Breast epithelium (tissue), 4 donors: ENCODE measurements at places on chromosomes 2 and 18. TPM values are rescaled to one million over a fixed set of nuclear protein-coding genes. Genes with fewer than 3 reads are reported as not detected.

DNA sequence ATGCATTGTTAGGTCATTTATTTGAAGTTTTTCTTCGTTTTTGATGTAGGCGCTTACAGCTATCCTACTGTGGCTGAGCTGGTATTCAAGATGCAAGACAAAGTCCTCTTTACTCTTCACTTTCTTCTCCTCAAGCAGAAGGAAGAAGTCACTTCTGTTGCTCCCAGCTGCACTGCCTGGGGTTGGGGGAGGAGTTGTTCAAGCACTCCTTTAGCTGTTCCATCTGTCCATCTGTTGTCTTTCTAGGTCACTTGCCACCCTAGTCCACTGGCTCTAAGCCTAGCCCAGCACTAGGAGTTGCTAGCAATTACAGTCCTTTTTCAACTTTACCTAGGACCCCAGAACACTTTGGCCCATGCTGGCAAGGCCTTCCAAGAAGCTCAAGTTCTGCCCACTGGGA lies 200.6 kb upstream of the RBMS1 start:
- no peak for DNase-seq
- H3K36me3 ChIP-seq: no peaks in the 10 kb centered on the region
- H3K4me3 ChIP-seq: no peak overlapping the region
- no peaks in the 10 kb centered on the region for H3K27me3 ChIP-seq

- no peak overlapping the region for H3K27ac ChIP-seq
- no peaks in the 10 kb centered on the region for H3K4me1 ChIP-seq
- DNase-seq: no peak
- no peaks in the 10 kb centered on the region for H3K36me3 ChIP-seq
These were observed 42.2 kb upstream of the RTN4 start for GRCh38 chr2:55092439-55092838.

DNA sequence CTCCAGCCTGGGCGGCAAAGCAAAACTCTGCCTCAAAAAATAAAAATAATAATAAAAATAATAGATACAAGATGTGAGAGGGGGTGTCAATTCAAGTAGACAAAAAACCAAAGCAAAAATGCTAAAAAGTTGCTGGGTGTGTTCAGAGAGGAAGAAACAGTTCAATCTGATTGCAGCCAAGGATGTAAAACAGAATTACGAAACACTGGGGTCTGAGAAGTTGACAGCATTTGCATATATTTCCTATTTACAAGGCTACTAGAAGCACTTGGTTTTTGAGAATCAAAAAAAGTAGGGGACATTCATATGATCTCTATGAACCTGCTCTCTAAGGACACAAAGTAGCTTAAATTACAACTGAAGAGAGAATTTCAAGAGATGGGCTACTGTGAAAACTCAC lies 7.6 kb downstream of the TRIP12 start:
- H3K4me1 ChIP-seq: no peaks in the 10 kb centered on the region
- no peaks in the 10 kb centered on the region for H3K36me3 ChIP-seq
- H3K4me3 ChIP-seq: no peak overlapping the region
- DNase-seq: no peak
- H3K27ac ChIP-seq: no peak overlapping the region

DNA sequence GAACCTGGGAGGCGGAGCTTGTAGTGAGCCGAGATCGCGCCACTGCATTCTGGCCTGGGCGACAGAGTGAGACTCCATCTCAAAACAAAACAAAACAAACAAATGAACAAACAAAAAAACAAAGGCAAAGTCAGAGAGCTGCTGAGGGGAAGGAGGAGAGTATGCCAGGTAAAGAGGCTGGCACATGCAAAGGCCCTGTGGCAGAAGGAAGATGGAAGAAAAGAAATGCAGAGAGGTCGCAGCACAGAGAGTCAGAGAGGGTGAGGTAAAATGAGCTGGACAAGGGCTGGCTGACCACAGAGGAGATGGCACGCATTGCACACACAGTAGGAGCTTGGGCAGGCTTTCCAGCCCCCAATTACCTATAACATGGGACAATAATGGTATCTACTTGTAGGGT lies 47.0 kb downstream of the FAM178B start:
- H3K36me3 ChIP-seq: no peaks in the 10 kb centered on the region
- no peaks in the 10 kb centered on the region for H3K4me1 ChIP-seq
- no peak for DNase-seq
- H3K27ac ChIP-seq: no peak overlapping the region
- H3K27me3 ChIP-seq: no peaks in the 10 kb centered on the region

GRCh38 chr2:134009440-134009839 lies 244.4 kb upstream of the MGAT5 start:
- no peaks in the 10 kb centered on the region for H3K4me1 ChIP-seq
- no peak overlapping the region for H3K27ac ChIP-seq
- H3K4me3 ChIP-seq: no peak overlapping the region
- H3K27me3 ChIP-seq: no peaks in the 10 kb centered on the region
- no peaks in the 10 kb centered on the region for H3K36me3 ChIP-seq

DNA sequence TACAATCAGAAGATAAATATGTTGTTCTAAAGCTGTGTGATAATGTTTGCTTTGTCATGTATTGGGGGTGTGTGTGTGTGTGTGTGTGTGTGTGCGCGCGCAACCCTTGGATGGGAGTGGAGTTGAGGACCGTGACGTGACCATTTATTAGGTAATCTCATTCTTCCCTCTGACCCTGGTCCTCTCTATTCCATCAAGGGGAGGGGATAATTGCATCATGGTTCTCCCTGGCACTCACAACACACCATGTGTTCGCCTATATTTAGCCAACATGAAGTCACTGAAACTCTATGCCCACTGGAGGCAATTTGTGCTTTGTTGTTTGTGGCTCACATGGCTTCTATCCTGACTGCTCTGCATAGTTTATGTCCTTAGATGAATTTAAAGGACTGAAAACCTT lies 79.8 kb upstream of the LRPPRC start:
- no peaks in the 10 kb centered on the region for H3K4me1 ChIP-seq
- H3K27ac ChIP-seq: no peak overlapping the region
- no peaks in the 10 kb centered on the region for H3K36me3 ChIP-seq
- no peaks in the 10 kb centered on the region for H3K27me3 ChIP-seq

C1GALT1C1L gene
- 2.0 TPM for total RNA-seq

SRD5A2 gene
- total RNA-seq: 0.33 TPM

ABHD1 gene
- 0.80 TPM for total RNA-seq

GRCh38 chr2:233362742-233363141 lies 8.4 kb downstream of the DGKD start:
- no peak overlapping the region for H3K27ac ChIP-seq
- H3K27me3 ChIP-seq: no peaks in the 10 kb centered on the region
- H3K36me3 ChIP-seq: no peaks in the 10 kb centered on the region
- no peak for DNase-seq

LBX2 gene
- total RNA-seq: 4.6 TPM

DNA sequence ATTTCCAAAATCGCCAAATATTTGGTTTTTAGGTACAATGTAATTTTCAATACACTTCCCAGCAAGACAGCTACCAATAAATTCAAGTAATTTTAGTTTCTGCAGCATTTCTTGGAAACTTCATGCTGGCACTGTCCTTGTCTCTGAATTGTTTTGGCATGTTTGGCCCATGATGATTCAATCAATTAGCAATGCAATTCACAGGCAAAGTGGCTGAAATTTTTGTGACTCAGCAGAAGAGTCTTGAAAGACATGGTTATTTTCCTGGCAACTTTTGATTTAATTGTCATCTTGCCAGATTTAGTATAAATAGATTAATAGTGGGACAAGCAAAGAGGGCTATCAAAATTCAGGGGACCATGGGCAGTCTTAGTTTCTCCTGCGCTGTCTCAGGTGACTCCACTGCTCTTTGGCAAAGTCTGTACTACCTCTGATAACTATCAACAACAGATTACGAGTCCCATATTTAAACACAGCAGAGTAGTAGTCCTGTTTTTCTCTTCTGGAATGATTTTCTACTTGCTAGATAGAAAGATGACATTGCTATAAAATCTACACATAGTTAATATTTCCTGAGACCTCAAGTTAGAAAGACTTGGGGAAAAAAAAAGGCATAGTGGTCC lies 88.9 kb upstream of the CYP26B1 start:
- no peak overlapping the region for H3K27ac ChIP-seq
- H3K36me3 ChIP-seq: no peaks in the 10 kb centered on the region
- H3K27me3 ChIP-seq: no peaks in the 10 kb centered on the region
